ENCODE measurements at places on chromosomes 3 and 15.

DNA sequence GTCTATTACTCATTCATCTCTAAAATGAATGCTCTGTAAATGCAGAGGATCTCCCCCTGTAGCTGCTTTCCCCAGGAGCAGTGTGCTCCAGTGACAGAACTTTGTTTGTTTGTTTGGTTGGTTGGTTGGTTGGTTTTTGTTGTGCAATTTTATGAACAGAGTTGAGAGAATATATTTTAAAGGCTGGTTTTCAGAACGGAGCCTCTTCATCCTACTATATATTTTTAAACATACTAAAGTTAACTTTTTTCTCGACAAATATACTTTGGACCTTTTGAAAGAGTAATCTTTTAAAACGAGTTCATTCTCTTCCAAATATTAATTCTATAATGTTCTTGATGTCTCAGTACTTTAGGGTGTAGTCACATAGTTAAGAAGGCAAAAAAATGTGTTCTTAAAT, 20.2 kb downstream of the RYR3 start:
- DNase-seq: no peak

DNA sequence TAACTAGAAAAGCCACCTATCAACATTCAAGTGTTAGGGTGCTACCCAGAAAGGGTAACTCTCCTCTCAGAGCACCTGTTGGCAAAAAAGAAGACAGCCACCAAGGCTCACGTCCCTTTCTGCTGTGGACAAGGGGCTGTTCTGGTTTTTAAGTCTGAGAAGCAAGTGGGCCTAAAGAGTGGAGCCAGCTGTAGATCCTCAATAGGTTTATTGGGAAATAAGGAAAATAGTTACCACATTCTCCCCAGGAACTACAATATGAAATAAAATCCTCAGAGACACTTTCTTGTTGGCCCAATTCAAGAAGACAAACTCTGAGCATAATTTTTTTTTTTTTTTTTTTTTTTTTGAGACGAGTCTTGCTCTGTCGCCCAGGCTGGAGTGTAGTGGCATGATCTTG, 35.8 kb downstream of the LRIG1 start:
- no peak for DNase-seq

DNA sequence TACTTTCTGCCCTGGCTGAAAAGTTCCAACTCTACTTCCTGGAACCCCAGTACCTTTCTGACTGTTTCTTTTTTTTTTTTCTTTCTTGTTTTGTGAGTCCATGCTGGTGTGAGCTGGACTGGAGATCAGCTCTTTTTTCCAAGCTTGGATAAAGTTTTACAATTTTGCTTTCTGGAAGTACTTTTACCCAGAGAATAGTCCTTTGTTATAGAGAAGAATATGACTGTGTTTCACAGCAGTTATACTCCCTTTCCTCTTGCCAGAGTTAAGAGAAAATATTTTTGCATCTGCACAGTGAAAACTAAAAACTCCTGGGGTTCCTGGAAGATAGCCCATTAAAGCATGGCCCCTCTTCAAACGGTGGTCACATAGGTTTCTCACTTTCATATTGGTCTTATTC, 1100.6 kb downstream of the OTOL1 start:
- DNase-seq: no peak

DNA sequence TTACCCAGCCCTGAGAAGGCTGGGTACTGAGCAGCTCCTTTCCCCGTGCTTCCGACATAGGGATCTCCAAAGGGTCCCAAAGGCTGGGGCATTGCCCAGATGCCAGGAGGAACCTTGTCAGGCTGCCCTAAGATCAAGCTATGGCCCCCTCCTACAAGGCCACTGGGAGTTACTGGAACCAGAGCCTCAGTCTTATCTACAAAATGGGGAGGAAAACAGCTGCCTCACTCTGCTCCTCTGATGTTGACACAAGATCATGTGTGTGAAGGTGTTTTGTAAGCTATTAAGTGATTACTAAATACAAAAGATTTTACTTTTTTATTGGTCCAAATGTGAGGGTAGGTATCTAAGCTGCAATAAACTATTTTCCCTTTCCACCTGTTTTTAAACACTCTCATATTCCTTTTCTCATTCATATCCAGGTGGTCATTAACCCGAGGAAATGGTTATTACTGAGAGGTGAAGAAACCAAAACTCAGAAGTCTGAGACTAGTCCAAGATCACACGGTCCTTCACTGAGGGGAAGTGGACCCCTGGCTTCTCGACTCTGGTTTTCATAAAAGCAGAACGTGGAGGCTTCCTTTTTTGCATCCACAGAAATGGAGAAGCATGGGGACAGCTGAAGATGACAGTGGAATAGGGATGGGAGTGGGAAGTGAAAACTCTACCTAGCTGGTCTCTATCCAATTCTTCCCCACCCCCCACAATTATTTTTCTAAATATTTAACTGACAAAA, 1.7 kb downstream of the ARPIN start:
- DNase-seq: no peak

GRCh38 chr3:42190701-42191442, 75.1 kb downstream of the CCK start:
- no peak for DNase-seq

DNA sequence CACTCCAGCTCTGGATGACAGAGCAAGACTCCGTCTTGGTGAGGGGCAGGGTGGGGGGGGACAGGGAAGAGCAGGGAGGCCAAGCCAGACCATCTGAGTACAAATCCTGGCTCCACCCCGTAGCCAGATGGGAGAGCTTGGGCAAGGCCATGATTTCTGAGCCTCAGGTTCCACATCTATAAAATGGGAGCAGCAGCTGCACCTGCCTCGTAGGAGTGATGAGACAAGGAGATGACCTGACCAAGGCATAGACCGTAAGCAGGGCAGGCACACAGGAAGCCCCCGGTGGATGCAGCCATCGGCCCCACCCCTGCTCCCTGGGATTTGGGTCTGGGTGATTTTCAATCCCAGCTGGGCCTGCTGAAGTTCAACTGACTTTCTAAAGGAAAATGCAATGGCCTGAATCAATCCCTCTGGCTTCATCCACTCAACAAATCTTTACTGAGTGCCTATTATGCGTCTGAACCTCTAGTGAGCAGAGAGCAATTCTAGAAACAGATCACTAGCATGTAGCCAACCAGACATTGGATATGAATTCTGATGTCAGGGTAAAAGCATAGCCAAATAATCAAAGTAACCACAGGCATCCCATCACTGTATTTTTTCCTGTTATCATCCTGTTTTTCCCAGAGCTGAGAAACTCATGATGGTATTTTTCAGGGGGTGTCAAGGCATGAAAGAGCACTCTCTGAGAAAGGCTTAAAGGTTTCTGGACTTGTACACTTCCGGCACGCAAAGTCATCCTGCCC, 141.2 kb downstream of the NUP210 start:
- DNase-seq: no peak

GRCh38 chr3:31133541-31133940, 239.1 kb upstream of the GADL1 start:
- DNase-seq: no peak

- no peak for DNase-seq
Observed at GRCh38 chr3:130688015-130688688, 58.5 kb downstream of the PIK3R4 start.

DNA sequence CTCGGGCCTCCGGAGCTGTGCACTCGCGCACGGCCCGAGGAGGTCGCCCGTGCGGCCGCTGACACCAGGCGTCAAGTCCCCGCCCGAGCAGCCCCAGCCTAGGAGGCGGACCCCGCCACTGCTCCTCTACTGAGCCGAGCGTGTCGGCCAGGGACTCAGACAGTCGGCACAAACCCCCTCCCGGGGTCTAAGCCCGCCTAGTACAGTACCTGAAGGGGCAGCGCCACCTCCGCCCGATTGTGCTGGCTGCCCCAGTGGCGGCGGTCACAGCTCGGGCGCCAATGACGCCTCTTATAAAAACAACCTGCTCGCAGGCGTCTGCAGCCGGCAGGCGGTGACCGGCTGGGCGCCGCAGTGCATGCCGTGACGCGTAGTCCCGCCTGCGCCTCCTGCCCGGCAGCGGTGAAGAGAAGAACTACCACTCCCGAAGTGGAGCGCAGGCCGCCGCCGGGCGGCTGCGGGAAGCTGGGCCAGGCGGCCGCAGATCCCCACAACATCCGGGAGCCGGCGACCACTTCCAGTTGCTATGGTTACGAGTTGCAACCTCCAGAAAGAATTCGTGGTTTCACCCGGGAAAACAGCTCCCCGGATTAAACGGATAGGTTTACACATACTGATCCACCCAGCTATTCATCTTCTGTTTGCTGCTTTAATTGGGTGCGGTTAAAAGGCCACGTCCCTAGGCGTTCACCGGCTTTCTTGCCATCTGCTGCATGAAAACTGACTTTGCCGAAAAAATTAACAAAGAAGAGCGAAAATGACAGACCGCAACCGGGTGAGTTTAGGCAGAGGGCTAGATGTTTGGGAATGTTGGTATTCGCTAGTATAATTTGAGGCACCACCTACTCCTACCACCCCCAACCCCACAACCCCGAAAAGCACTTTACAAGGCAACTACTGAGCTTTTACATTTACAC, at the start of the genes CCPG1 and PIERCE2:
CCPG1 (minus strand) TSS at position 348 of the 917 bp plus-strand sequence. CDS start 18,935 bp downstream, outside the sequence.
PIERCE2 (plus strand) TSS at position 484 of the 917 bp plus-strand sequence; CDS start at position 758, 274 bp downstream.
- DNase-seq: peak; percentile 72

- no peak for DNase-seq
Observed at GRCh38 chr3:177213801-177214535, 16.7 kb upstream of the TBL1XR1 start.

- DNase-seq: no peak
Observed at GRCh38 chr3:51353131-51353530, 32.0 kb upstream of the MANF start.

- DNase-seq: no peak
Observed at GRCh38 chr15:50210462-50211157, 28.6 kb downstream of the SLC27A2 start.

- no peak for DNase-seq
Observed at GRCh38 chr3:135090020-135090717, 295.1 kb downstream of the EPHB1 start.

GRCh38 chr3:140468407-140468806, 209.5 kb upstream of the TRIM42 start:
- no peak for DNase-seq

- DNase-seq: no peak
Observed at GRCh38 chr3:97200387-97200786, 386.0 kb downstream of the EPHA6 start.

DNA sequence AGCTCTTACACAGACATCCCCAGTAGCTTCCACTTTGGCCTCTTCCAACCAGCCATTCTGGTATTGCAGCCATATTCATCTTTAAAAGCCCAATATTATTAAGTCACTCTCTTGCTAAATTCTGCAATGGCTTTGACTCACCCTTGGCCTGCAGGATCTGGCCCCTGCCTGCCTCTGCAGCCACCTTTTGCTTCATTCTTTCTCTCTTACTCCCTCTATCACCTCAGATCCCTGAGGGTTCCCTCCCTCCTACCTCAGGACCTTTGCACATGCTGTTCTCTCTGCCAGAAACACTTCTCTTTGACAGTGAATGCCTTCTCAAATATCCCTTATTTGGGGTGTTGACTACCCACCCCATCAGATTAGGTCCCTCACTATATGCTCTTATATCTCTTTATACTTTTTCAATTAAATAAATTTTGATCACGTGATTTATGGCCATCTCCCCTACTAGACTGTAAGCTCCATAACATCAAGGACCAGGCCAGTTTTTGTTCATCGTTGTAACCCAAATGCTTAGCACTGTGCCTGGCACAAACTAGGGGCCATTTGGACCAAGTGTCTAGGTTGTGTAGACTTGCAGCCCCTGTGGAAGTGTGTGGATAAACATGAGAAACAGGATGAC, 32.3 kb upstream of the UBE2Q2 start:
- DNase-seq: no peak

- no peak for DNase-seq
Observed at GRCh38 chr3:110946810-110947209, 124.8 kb upstream of the NECTIN3 start.

DNA sequence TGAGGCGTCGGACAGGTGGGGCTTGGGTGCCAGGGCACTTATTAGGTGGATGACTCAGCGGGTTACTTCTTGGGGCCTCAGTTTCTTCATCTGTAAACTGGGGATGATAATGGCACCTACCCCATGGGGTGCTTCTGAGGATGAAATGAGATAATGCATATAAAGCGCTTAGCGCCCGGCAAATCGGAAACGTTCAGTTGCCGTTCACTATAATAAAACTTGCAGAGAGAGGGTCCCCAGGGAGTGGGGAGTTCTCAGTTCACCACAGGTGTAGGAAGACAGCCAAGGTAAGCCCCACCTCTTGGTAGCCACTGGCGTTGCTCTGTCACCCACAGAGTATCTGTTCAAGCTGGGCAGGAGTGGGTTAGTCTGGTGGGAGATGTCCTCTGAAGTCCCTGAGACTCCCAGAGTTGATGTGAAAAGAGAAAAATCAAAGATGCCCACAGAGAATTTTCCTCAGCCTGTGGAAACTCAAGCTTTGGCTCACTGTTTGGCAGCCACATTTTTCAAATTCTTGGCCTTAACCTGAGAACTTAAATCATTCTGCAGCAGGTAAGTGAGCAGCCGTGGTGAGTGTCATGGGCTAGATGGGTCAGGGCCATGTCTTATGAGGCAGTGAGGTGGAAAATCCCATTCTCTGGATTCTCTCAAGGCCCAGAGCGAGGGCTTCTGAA, 221.5 kb upstream of the BHLHE40 start:
- no peak for DNase-seq

All from GF-D8 (cell line).